Endodermal cell (in vitro differentiated cells): ENCODE measurements at places on chromosomes 5 and 9.

DNA sequence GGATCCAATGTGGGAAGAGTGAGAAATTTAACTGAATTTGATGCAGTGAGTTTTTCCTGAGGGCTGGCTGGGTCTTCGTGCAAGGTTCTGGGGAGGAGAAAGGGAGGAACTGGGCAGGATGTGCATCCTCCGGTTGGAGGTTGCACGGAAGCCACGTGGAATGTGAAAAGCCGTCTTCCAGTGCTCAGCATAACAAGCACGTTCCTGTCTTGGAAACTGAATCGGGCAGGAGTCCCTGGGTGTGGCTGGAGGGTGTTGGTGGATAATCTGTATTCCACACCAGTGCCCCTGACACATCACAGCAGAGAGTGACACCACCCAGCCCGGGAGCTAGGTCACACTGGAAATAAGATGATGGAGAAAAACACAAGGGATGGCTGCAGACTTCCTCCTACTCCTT is 154.3 kb downstream of the C5orf15 start:
- DNase-seq = peak; percentile 20

DNA sequence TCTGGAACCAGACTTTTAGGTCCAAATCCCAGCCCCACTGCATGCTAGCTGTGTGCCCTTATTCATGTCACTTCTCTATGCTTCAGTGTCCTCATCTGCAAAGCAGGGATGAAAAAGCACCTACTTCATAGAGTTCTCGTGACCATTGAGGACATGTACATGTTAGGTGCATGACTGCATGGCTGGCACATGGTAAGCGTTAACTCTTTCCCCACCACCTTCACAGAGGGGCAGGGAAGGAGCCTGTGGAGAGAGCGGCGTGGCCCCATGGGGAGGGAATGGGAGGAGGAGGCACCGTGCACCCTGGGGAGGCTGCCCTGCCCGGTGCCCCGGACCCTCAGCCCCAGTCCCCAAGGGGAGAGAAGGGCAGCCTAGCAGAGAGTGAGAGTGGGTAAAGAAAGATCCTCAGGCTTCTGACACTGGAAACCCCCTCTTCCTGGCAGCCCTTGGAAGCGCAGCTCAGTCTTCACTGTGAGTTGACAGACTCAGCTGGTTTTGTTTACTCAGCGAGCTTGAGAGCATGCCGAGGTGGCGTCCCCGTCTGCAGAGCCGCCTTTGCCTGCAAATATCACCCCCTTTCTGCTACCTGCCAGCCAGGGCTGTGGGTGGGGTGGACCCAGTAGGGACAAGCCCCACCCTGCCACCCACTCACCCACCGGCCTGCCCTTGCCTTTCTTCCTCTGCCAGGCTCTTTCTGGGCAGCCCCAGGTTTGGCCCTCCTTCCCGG is 10.6 kb upstream of the ANGPTL2 start:
- DNase-seq = peak; percentile 84

DNA sequence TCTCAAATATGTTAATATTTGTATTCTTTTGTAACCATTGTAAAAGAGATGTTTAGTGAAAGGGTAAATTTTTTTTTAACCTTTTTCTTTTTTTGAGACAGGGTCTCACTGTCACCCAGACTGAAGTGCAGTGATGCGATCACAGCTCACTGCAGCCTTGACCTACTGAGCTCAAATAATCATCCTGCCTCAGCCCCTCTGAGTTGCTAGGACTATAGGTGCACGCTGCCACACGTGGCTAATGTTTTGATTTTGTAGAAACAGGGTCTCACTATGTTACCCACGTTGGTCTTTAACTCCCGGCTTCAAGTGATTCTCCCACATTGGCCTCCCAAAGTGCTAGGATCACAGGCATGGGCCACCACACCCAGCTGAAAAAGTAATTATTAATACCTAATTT is 58.0 kb upstream of the CDK5RAP2 start:
- no peak for DNase-seq

- no peak for DNase-seq
Observed at GRCh38 chr5:127515693-127516440, 1.6 kb upstream of the PRRC1 start.

DNA sequence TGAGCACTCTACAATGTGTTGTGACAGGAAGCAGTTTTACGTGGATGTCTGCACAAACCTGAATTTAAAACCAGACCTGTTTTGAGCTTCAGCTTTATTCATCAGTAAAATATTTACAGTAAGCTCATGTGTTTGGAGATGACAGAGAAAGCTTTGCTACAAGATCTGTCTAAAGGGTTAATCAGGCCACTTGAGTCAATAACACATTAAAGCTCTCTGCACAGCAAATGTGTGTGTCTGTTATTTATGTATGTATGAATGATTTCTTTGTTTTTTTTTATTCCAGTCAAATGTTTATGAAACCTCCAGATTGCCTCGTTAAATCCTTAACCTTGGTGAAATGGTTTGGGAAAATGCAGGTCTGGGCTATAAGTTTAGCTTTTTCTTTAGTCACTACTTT is 77.3 kb upstream of the SREK1 start:
- DNase-seq = no peak

DNA sequence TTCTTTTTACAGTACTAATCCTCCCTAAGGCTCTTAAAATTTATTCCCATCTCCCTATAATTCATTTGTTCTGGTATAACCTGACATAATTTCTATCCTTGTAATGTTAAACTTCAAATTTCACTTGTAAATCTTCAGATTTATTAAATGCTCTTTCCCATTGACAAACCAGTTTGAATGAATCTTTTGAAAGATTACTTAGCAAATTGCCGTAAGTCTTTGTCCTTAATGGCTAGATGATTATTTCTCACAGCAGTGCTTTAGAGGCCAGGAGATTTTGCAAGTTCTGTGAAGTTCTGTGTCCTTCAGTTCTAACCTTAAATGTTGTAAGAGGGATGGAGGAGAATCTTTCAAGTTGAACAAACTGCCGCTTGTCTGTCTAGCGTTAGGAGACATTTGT is 4.2 kb downstream of the SLC44A1 start:
- no peak for DNase-seq

GRCh38 chr9:3788211-3788610 is 262.4 kb upstream of the RFX3 start:
- no peak for DNase-seq
